Karpas-422 (cell line): ENCODE measurements at places on chromosomes 2 and 18.
A peak's percentile ranks its signal among the peaks of the same experiment; 100 is the strongest.

GRCh38 chr18:28078849-28079248 is 98.1 kb downstream of the CDH2 start:
- no peak for DNase-seq

DNA sequence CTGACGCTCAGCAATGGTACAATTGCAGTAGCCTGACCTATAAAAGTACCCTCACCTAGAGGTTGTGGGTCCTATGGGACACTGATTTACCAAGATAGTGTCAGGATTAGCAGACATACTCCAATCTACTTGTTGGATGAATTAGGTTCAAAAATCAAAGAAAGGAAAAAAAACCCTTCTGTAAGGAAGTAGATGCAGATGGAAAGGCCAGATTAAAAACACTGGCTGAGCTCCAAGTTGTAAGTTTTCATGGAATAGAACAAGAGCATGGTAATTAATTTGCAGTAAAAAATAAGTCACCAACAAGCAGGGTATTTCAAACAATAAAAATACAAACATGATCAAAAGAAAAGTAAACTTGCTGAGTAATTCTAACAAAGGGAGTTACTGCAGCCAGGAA is 26.4 kb downstream of the IDH1 start:
- no peak for DNase-seq

- no peak for DNase-seq
Measured at GRCh38 chr2:27808984-27809383, 37.5 kb downstream of the MRPL33 start.

- DNase-seq: no peak
Measured at GRCh38 chr2:111671426-111672150, 212.4 kb downstream of the ANAPC1 start.

- DNase-seq: peak; percentile 47
Measured at GRCh38 chr18:8011906-8012305, 444.8 kb downstream of the PTPRM start.

GRCh38 chr2:187618813-187619212 is 64.6 kb upstream of the TFPI start:
- no peak for DNase-seq

- DNase-seq: no peak
Measured at GRCh38 chr2:28702878-28703277, 48.8 kb upstream of the PPP1CB start.

DNA sequence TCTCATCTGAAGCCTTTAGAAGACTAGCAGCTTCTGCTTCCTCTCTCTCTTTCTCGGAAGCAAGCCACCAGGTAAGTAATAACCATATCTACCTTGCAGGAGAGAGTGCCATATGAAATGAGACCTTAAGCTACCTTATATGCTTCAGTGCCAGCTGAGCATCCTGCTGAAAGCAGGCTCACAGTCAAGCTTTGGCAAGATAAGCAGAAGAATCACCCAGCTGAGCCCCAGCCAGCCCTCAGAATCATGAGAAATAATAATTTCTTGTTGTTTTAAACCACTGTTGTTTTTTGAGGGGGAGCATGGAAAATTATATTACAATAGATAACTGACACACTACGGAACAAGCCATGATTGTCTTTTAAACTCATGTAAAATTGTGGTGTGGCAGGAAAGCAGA is 514.4 kb downstream of the MBD2 start:
- no peak for DNase-seq

GRCh38 chr18:11155034-11155759 is 5.8 kb upstream of the PIEZO2 start:
- DNase-seq: no peak

DNA sequence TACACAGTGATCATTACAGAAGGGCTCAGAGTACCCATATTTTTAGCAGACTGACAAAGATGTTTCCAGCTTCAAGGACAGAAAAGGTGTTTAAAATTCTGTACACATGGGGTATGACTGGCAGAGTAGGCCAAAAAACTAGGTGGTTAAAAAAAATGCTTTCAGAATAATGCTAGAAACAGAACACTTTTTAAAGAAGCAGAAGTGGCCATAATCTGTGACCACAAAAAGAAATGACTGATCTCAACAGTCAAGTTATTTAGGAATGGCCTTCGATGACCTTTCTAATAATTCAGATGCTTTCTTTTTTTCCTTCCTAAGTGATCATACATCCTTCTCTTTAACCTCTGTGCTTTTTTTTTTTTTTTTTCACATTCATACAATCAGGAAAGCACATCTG is 4.1 kb upstream of the AQP4 start:
- DNase-seq: no peak

- no peak for DNase-seq
Measured at GRCh38 chr2:223161873-223162458, 110.0 kb downstream of the KCNE4 start.

DNA sequence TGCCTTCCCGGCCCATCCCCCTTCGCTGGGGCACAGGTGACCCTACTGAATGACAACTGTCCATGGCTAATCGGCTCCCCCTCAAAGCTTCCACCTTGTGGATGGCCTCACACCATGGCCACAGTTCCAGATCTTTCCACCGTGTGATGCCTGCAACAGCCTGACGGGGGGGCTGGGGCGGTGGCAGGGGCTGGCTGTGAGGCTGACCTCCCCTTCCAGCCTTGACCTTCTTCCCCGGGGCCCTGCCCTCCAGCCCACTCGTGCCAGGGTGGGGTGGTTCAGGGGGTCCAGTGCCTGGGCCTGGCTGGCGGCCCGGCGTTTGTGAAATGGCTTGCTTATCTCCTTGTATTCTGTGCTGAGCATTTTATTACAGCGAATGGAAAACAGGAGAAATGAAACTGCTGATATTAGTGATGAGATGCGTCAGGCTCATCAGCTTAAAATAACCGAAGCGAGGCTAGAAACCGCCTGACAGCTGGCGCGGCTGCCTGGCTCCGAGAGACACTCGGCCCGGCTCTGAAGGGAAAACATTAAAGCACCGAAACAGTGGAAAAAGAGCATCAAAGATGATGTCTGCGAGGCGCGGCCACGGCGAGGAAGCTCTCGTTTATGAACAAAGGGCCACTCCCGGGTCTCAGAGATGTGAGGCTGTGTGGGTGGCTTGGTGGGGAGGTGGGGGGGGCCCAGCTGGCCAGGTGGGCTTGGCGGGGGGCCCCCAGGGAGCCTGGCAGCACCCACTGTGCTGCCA is 916 bp upstream of the PDCD1 start:
- peak; percentile 80 for DNase-seq

GRCh38 chr2:8058652-8059051 is 623.2 kb upstream of the ID2 start:
- peak; percentile 48 for DNase-seq

GRCh38 chr2:58228299-58228698 is 12.8 kb downstream of the FANCL start:
- no peak for DNase-seq

DNA sequence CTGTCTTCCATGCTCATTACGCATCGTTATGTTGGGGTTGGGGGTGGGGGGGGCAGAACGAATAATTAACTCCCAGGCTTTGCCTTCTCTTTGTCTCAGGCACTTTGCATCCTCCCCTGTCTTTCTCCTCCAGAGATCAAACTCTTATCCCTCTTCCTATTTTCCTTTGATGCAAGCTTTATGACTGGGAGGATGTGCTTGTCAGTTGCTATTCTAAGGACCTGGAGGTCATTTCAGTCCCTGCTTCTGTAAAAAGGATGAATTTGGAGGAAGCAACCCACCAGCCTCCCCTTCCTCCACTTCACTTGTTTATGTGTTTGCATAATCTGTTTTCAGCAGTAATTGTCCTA is 87.5 kb downstream of the ZCCHC2 start:
- DNase-seq: no peak

GRCh38 chr2:231926180-231926741 is at the start of gene NPPC:
TSS of gene NPPC (minus strand) at chr2:231926396. CDS start at chr2:231926249, 147 bp downstream.
- peak; percentile 93 for DNase-seq

DNA sequence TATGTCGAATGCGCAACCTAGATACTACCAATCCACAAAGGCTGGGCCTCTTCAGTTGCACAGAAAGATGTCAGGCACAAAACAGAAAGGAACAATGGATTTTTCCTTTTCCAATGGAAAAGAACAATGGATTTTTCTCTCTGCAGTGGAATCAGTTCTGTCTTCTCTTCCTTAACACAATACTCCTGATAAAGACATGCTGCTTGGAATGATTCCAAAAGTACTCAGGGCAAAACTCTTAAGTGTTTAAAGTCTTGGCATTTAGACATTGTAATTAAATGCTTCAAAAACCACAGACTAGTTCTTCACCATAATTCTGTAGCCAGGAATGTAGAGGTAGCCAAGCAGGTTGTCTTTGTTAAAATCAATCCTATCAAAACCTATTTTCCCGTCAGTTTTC is 46.7 kb upstream of the FLACC1 start:
- no peak for DNase-seq

DNA sequence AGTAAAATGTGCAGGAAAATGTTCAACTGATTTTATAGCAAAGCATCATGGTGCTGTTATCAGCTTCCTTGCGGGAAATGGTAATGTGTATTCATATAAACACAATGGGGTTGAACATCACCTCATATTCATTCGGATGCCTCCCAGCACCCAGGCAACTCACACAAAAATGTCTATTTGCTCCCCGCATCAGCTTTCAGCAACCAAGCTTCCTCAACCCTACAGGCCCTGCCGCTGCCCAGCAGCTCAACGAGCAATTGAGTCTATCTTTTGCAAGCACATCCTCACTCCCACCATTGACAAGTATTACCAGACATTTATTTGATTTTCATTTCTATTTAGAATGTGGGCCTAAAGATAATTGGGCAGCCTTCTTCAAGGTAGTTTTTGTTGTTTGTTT is 2161.4 kb upstream of the PIK3C3 start:
- DNase-seq: no peak

- DNase-seq: peak; percentile 58
Measured at GRCh38 chr2:31212659-31213600, 4.4 kb downstream of the CAPN14 start.
